ENCODE measurements at places on chromosomes 4 and X.

- DNase-seq = peak; percentile 78
Observed at GRCh38 chrX:74550295-74550802, 64.1 kb downstream of the RLIM start.

DNA sequence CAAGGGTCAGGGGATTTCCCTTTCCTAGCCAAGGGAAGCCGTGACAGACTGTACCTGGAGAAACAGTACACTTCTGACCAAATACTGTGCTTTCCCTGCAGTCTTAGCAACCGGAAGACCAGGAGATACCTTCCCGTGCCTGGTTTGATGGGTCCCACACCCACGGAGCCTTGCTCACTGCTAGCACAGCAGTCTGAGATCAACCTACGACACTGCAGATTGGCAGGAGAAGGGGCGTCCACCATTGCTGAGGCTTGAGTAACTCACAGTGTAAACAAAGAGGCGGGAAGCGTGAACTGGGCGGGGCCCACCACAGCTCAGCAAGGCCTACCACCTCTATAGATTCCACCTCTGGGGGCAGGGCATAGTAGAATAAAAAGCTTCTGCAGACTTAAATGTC, 48.7 kb upstream of the SRD5A3 start:
- no peak for DNase-seq

- no peak for DNase-seq
Observed at GRCh38 chrX:63679432-63679831, 105.6 kb downstream of the ARHGEF9 start.

- DNase-seq = no peak
Observed at GRCh38 chr4:87785731-87786509, 13.4 kb upstream of the IBSP start.

DNA sequence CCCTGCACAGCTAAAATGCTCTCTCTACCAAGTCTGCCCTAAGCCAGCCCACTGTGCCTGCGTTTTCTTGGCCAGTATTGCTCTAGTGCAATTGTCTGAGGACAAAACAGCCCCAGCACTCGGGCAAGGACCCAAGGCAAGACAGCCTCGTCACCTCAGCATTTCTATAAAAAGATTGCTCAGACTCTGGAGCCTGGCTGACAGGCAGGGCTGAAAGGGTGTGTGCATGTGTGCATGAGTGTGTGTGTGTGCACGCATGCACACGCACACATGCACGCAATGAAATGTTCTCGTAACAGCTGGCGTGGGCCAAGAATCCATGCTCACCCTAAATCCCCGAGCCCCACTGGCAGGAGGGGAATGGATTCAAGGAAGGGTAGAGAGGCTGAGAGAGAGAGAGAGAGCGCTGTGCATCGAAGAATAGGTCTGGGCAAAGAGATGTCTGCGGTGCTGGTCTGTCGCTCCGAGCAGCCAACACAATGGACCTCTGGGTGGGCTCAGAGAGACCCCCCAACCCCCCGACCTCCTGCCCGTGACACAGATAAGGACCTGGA, 579.2 kb downstream of the BCOR start:
- DNase-seq = no peak

- DNase-seq = no peak
Observed at GRCh38 chrX:94830717-94831116, 1156.7 kb downstream of the FAM133A start.

DNA sequence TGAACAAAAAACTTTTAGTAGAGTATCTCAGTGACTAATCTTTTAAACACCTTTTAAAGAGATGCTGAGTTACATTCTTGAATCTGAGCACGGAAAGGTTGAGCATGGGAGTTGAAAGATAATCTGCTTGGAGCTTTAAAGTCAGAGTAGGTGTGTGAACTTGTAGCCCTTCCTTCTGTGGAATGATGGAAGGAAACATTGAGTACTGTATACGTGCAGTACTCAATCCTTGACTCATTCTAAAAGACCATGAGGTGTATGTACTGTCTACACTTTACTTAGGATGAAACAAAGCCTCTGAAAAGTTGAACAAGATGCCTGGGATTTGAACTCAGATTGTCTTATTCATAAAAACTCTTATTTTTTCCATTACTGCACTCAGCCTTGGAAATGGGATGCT, 3.4 kb downstream of the ENOPH1 start:
- no peak for DNase-seq

- no peak for DNase-seq
Observed at GRCh38 chrX:48761674-48762471, at the start of gene GLOD5. TSS of gene GLOD5 (plus strand) at chrX:48761747. CDS start at chrX:48761791, 44 bp downstream.

DNA sequence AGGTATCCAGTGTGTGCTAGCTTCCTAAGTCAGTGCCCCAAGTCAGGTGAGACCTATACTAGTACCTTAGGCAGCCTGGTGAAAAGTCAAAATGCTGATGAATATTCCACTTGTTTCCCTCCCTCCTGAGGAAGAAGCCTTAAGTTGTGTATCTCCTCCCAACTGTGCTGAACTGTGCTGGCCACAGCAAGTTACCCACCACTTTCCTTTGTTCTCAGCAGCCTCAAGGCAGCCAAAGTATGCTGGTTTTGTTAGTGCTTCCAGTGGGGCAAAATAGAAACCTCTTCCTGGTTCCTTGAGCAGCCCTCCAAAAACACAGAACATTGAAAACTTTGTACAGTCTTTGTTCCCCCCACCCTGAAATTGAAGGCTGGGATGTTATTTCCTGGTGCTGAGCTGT, 13.9 kb downstream of the ATG4A start:
- no peak for DNase-seq

GRCh38 chrX:21487832-21488231, 113.6 kb downstream of the CNKSR2 start:
- DNase-seq = no peak

DNA sequence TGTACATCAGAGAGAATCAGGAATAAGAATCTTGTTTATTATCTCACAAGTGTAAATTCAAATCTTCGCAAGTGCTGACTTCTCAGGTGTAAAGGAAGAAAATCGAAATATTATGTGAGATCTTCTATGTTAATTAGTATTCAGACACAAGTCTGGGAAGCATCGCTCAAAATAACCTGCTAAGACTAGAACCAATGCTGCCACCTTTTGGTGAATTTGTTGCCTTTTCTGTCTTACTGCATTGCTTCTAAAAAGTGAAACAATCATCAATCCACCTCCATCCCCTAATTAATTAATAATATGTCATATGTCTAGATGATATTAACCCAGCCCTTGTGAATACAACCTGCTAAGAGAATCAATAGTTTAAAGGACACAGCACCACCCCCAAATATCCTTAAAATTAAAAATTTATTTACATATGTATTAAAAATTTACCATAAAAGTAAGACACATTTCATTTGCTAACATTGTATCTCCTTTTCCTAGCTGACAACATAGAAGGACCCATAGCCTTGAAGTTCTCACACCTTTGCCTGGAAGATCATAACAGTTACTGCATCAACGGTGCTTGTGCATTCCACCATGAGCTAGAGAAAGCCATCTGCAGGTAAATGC, 3.5 kb downstream of the EPGN start:
- DNase-seq = no peak

DNA sequence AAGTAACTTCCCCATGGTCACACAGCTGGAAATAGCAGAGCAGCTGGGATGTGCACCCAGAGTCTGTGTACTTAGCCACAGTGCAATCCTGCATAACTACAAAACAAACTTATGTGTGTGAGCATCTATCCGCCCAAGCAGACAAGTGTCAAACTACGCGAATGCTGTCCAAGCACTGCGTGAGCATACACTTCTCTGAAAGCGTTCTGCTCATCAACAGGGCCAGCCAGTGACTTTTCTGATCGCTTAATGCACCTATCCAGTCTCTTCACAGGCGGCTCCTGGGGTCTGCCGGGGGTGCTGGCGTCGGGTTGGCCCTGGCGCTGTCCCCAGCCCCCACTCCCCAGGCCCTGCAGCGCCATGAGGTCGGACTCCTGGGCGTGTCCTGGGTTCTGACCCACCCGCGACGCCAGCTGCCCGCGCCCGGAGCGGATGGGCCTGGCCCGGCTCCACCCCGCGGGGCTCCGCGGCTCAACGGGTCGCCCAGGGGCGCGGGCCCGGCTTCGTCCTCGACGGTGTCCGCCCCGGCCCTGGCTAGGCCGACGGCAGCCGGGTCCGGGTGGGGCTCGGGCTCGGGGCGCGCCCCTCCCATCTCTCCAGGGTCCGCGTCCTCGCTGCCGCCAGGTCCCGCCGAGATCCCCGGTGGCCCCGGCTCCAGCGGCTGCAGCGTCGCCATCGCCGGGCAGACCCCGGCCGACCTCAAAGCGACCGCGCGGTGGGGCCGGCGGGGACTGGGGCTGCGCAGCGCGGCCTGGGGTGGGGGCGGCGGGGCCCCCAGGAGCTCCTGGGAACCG, 1.3 kb upstream of the ZNF141 start:
- DNase-seq = no peak

DNA sequence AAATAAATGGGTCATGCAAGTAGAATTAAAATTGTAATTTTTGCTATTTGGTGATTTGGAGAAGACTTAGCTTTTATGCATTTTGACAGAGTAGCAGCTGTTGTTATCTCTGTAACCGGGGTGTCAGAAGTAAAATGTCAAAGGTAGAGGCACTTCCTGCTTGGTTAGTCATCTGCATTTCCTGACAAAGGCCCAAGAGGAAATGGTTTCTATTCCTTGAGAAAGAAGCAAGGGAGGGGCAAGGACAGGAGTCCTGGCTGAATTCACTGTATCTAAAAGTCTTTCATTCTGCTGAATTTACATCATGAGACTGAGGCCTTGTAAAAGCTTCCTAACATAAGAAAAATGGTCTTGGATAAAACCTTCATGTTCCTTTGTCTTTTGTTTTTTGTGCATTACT, 550.9 kb upstream of the BOD1L1 start:
- DNase-seq = no peak

DNA sequence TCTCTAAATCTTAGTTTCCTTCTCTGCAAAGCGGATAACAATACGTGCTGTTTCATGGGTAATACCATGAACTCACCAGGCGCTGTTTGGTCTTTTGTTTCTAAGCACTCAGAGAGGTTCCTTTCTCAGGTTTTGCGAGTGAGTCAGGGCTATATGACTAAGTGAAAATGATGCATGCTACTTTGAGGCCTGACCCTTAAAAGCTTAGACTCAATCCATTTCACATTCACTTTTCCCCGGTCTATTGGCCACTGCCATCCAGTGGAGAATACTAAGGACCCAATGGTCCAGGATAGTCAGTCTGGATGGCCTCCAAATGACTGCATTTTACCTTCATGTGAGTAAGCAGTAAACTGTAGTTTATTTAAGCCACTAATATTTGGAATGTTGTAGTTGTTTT, 400.8 kb upstream of the SLIT2 start:
- DNase-seq = no peak

- no peak for DNase-seq
Observed at GRCh38 chr4:66688674-66689073, 856.6 kb downstream of the CENPC start.

DNA sequence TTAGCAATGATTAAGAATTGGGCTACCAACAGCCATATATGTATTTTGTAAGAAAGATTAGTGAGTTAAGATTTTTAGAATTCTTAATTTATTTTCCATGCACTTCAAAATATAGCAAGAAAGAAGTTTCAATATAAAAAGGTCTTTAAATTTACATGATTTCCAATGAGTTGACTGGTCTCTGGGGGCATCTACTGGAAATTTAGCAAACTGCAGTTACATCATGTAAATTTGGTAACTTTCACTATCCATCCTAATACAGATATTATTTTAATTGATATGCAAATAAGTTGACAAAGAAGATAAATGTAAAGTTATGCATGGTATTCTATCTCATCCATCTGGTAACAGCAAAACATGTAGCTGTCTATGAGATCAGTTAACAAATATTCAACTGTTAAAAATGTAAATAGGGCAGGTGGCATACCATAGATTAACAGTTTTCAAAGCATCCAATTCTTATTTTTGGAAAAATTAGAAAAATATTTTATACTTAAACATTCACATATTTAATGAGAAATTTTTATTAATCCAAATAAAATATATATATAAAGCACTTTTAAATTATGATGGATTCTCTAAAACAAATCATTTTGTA, 29.1 kb downstream of the TTC29 start:
- DNase-seq = no peak

GRCh38 chr4:153152501-153153338, 51.5 kb upstream of the TRIM2 start:
- DNase-seq = peak; percentile 63

DNA sequence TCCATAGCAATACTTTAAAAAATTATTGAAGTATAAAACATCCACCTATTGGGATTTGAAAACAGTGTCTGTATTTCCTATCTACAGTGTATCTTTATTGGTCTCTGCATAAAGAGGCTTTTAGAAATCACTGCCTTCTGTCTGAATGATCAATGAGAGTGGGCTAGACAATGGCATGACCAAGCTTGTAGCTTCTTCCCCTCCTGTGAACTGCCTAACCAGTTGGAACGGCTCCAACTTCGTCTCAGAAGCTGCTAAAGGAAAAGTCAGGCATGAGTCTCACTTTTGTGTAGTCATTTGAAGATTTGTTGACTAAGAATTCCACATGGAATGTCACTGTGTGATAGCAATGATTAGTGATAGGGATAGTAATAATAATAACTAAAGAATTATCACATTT, 64.2 kb downstream of the INTS12 start:
- no peak for DNase-seq

DNA sequence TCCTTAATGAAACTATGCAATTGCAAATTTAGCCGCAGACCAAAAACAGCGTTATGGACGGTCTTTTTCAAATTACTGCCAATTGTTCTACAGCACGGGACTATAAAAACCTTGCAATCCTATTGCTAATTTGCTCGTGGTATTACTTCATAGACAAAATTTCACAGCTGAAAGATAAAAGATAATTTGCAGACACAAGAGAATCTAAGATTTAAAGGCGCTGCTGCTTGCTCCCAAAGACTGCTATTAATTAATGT, 1.4 kb upstream of the CAMK2D start:
- DNase-seq = no peak

GRCh38 chr4:30879855-30880598, 159.9 kb downstream of the PCDH7 start:
- no peak for DNase-seq

GRCh38 chr4:39256436-39256835, 74.1 kb downstream of the WDR19 start:
- DNase-seq = no peak

- no peak for DNase-seq
Observed at GRCh38 chr4:182807767-182808548, 109.2 kb downstream of the DCTD start.

- DNase-seq = no peak
Observed at GRCh38 chr4:71275570-71275969, 63.2 kb upstream of the SLC4A4 start.
